ENCODE measurements at places on chromosomes 16 and 17.

DNA sequence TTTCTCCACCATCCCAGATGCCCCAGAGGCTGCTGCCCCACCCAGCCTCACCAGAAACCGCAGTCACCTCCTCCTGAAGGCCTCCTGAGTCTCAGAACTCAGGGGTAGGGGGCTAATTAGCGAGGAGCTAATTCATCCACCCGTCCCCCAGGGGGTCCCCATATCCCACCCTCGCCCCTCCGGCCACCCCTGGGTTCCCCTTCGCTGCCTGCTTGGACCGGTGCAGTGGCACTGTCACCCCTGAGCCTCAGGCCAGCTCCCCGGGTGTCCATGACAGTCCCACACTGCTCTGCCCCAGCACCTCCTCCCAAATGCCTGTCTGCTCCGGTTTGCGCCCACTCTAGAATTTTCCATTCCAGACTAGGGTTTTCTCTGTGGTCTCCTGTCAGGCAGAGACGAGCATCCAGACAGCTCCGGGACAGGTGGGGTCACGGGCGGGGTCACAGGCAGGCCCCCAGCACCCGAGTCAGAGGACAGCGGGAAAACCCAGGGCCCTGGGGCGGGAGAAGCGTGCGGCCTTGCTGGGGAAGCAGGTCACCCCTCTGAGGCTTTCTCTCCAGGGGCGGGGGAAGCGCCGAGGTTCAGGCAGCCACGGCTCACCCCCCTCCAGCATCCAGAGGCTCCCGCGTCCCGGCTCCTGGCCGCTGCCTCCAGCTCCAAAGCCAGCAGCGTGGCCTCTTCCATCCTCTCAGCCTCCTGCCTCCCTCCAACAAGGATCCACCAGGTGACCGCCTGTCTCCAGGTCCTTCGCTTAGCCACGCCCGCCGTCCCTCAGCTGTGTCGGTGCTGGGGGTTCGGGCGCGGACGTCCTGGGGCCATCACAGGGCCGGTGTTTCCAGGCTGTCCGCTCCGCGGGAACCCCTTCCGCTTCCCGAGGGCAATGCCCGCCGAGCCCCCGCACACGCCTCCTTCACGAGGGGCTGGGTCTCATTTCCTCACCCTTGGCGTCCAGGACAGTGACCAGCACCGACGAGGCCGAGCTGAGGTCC lies 3.1 kb upstream of the PERCC1 start:
- DNase-seq = no peak

DNA sequence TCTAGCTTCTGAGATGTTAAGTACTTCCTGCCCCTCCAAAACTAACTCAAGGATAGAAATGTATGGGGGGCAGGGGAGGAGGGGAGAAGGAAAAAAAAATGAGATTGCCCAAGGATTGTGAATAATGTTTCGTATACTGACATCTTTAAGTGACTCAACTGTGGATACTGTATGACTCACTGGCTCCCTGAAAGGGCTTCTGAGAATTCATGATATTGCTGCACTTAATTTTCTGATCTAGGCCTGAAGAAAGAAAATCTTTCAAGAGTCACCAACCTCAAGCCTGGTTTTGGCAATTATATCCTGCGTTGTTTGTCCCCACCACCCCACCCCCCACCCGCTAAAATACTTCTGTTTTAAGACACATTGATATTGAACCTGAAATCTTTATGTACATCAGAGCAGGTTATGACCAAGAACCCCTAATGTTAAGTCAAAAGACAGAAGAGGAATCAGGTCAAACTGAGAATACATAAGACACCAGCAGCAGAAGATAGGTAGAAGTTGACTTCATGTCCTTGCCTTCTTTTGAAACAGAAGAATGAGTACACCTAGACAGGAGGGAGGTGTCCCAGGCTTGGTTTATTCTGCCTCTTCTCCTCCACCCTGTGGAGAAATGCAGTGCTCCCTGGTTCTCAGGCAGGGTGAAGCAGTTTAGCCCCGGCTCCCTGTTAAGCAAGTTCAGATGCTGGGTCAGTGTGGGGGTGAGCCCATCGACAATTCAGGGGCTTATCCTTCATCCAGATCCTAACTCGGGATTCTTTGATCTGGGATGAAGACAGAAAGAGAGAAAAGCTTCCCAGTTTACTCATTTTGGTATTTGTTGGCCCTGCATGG lies 3.3 kb upstream of the FBXL20 start:
- DNase-seq = no peak

DNA sequence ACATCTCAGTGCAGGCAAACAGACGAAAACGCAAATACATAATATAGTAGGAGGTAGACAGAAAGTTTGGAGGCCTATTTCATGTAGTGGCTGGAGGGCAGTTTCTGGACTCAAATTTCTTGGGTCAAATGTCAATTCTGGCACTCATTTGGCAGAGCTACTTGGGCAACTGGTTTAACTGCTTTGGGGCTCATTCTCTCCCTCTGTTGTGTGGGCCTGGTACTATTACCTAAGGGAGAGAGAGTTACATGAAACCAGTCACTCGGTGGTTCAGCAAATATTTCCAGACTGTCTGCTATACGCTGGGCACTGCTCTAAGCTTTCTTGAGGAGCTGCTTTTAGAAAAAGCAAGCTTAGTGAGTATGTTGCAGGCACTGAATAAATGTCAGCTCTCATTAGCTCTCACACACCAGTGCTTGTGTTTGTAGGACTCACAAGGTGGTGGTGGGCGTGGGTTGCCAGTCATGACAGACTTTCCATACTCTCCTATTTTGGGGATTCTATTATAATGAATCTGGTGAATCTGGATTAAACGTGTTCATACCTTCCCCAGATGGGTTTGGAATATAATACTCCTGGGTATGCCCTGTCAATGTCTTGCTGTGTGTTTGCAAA lies 1.8 kb upstream of the SHISA9 start:
- DNase-seq = no peak

- no peak for DNase-seq
Observed at GRCh38 chr17:64182325-64183012, 52.5 kb upstream of the ERN1 start.

GRCh38 chr17:22268214-22268911 lies 576.0 kb downstream of the KCNJ18 start:
- peak; percentile 88 for DNase-seq

GRCh38 chr17:9959377-9959981 lies 54.4 kb upstream of the RCVRN start:
- no peak for DNase-seq

GRCh38 chr17:33982909-33983308 lies 272.2 kb upstream of the CCL2 start:
- no peak for DNase-seq

- DNase-seq = no peak
Observed at GRCh38 chr16:73713778-73714495, 582.7 kb upstream of the PSMD7 start.

- DNase-seq = no peak
Observed at GRCh38 chr17:74433421-74434121, 1.7 kb downstream of the GPRC5C start.

DNA sequence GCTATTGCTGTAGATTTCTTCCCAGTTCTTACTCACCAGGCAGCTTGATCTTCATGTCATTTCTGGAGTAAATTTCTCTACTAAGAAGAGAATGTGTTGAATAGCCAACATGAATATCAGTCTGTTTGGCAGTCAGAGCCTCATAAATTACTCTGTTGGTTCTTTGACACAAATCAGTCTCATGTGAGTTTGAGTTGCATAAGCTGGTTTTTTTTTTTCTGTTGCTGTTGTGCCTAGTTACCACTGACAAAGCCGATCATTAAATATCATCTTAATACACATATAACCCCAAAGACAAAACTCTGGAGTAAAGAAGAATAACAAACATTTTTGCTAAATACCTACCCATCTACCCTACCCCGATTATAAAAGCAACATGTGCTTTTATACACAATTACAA lies 240.5 kb upstream of the KCNJ16 start:
- DNase-seq = no peak

DNA sequence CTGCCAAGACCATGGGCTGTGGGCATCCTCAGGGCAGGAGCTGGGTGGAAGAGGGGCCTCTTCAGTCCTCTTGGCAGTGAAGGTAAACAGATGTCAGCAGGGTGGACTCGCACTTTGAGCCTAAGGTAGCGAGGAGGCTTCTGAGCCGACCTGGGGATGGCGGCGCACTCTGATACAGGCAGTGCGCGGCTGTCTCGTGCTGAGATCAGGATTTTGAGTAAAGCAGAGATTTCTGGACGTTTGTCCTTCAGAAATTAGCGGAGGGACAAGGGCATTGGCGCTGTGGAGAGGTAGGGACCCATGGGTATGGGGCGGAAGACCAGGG lies 6.8 kb downstream of the RAB40C start:
- DNase-seq = no peak

DNA sequence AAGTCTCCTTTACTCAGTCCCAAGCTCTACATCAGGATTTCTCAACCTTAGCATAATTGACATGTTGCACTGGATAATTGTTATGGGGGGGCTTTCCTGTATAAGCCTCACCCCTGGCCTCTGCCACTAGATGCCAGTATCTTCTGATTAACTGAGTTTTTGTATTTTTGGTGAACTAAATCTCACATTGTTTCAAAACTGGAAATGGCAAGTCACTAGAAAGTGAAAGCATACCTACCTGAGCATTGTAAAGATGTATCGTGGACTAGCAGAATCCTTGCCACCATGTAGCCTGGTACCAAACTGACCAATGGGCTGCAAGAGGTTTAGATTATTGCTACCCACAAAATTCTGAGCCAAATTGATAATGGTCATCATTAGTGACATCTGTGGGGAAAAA lies 15.0 kb downstream of the TOP2A start:
- no peak for DNase-seq

GRCh38 chr17:4947411-4948165 lies 742 bp downstream of the PFN1 start:
- DNase-seq = no peak

- DNase-seq = no peak
Observed at GRCh38 chr17:40168262-40168832, 8.9 kb upstream of the RAPGEFL1 start.

DNA sequence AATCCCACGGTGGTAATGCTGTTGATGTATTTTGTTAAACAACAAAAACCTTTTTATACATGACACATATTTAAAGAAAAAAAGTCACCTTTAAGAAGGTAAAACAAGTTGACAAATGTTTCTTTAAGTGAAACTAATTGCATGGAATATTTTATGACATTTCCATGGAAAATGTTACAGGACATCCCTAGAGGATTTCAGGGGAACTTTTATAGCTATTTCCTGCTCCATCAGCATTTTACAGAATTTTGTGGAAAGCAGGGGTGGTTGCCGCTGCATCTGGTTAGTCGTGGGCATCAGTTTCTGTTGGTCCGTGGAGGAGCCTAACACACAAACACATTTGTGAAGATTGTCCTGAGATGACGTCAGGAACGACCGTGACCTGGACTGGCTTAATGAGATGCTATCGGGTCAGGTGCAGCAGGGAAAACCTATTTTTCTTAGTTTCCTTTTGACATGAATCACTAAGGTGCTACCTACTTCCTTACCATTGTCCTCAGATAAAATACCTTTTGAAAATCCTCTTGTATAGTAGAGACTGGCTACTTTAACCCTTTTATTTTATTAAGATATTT lies 305.1 kb downstream of the MAP2K6 start:
- no peak for DNase-seq

GRCh38 chr17:60598001-60598736 lies 1.8 kb upstream of the PPM1D start:
- DNase-seq = no peak

- no peak for DNase-seq
Observed at GRCh38 chr17:10048629-10049350, 143.7 kb upstream of the RCVRN start.

- no peak for DNase-seq
Observed at GRCh38 chr17:81295676-81296381, 722 bp upstream of the SLC38A10 start.

- no peak for DNase-seq
Observed at GRCh38 chr17:48814504-48814903, 2.5 kb downstream of the TTLL6 start.

Data from vagina (tissue), 2 donors.